Cardiac fibroblast (primary cell): ENCODE measurements at places on chromosomes 1 and 21.

DNA sequence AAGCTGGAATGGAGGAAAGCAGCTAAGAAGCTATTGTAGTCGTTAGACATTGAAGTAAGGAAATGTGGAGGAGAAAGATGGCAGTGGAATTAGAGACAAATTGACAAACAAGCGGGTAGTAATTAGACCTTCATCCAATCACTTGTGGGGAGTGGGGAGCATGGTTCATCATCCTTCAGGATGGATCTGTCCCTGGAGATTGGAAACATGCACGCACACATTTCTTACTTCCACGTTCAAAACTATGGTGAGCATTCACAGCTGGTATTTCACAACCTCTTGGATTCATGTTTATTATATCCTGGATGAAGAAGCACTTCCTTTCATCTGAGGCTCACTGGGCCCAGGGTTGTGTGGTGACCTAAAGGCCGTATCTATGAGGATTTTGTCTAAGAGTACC, 188.1 kb downstream of the ST6GALNAC3 start:
- DNase-seq, result peak; percentile 4

GRCh38 chr1:111227434-111227833, at the start of gene CHI3L2:
TSS of gene CHI3L2 (plus strand) at chr1:111227713. CDS start at chr1:111227730, 17 bp downstream.
- DNase-seq, result peak; percentile 81

DNA sequence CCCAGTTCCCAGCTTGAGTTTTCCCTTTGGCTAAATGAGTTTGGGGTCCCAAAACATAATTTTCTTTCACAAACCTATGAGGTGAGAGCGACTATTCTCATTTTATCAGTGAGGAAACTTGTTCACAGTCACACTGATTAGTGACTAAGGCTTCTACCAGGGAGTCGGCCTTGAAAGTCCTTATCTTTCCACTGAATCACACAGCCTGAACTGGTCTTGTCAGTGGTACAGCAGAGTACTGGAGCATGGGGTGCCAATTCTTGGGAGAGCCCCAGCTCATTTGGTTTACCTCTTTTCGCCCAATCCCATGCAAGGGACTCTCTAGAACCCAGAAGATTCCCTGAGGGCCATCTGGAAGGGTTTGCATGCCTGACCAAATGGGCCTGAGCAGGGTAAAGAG, 16.9 kb downstream of the HSD3B2 start:
- DNase-seq, result no peak

DNA sequence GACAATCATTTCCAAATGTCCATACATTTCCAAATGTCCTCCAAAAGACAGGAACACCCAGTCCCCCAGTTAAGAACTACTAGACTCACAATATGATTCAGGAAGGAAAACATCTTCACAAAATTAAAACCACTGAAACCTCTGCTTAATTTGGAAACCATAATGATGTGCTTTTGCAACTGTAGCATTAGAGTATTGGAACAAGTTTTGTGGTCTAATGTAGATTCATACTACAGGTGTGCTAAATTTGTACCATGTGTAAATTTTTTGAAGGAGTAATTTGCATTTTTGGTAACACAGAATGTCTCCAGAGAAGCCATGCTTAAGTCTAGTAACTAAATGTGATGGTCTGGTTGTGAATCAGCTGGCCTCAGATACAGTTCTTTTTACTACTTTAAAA, 129.6 kb downstream of the DPYD start:
- DNase-seq, result no peak
